Smooth muscle cell of the brain vasculature (primary cell): ENCODE measurements at places on chromosomes 3 and 15.

GRCh38 chr3:54647721-54648120 lies 280.1 kb downstream of the LRTM1 start:
- no peak for DNase-seq

GRCh38 chr3:189712906-189713483 lies 81.8 kb downstream of the TP63 start:
- no peak for DNase-seq

DNA sequence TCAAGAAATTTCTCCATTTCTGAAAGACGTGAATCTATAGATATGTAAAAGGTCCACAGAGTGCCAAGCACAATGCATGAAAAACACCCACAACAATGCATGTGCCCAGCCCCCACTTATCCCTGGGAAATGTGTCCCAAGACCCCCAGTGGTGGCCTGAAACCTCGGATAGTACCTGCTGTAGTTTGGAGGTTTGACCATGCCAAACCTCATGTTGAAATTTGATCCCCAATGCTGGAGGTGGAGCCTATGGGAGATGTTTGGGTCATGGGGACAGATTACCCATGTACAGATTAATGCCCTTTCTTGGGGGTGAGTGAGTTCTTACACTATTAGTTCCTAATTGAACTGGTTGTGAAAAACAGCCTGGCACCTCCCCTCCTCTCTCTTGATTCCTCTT lies 21.4 kb upstream of the MYZAP start:
- no peak for DNase-seq

DNA sequence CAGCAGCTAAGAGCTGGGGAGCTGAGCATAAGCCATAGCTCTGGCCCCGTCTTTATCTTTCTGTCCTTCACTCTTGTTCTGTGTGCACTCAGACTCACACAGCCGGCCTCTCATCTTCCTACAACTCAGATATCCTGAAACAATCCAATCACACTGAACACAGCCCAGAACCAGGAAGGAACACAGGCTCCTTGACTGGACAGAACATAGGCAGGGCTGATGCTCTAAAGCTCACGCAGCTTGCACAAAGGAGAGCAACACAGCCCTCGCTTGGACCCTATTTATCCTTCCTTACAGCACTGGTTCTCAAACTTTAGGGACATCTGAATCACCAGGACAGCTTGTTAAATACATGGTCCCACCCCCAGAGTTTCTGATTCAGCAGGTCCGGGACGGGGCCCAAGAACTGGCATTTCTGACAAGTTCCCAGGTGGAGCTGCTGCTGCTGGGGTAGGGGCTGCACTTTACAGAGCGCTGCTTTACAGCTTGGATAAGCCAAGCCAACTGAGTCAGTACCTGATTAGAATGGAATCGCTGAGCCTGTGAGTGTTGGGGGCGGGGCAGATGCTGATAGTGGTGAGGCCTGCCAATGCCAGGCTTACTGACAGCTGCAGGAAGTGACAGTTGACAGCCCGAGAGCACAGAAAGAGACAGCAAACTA lies 65.1 kb downstream of the MRPL46 start:
- DNase-seq: no peak

- no peak for DNase-seq
Measured at GRCh38 chr3:190239325-190239724, 82.9 kb downstream of the CLDN1 start.

DNA sequence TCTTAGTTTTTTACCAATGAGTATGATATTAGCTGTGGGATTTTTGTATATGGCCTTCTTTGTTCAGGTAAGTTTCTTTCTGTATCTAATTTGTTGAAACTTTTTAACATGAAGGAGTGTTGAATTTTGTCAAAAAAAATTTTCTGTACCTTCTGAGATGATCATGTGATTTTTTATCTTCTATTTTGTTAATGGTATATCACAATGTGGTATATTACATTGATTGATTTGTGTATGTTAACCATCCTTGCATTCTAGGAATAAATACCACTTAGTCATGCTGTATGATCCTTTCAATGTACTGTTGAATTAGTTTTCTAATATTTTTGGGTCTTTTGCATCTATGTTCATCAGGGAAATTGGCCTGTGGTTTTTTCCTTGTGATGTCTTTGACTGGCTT lies 92.5 kb upstream of the MNS1 start:
- DNase-seq: no peak

- no peak for DNase-seq
Measured at GRCh38 chr3:129349791-129350190, 71.1 kb downstream of the HMCES start.

GRCh38 chr3:52084954-52085680 lies 28.7 kb upstream of the DUSP7 start:
- DNase-seq: no peak

DNA sequence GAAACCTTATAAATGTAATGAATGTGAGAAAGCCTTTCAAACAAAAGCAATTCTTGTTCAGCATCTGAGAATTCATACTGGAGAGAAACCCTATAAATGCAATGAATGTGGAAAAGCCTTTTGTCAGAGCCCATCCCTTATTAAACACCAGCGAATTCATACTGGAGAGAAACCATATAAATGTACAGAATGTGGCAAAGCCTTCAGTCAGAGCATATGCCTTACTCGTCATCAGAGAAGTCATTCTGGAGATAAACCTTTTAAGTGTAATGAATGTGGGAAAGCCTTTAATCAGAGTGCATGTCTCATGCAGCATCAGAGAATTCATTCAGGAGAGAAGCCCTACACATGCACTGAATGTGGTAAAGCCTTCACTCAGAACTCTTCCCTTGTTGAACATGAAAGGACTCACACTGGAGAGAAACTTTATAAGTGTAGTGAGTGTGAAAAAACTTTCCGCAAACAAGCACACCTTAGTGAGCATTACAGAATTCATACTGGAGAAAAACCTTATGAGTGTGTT lies 5.3 kb downstream of the ZNF501 start:
- DNase-seq: no peak
